Spinal cord (tissue), 10 donors: ENCODE measurements at places on chromosomes 3 and 15.

DNA sequence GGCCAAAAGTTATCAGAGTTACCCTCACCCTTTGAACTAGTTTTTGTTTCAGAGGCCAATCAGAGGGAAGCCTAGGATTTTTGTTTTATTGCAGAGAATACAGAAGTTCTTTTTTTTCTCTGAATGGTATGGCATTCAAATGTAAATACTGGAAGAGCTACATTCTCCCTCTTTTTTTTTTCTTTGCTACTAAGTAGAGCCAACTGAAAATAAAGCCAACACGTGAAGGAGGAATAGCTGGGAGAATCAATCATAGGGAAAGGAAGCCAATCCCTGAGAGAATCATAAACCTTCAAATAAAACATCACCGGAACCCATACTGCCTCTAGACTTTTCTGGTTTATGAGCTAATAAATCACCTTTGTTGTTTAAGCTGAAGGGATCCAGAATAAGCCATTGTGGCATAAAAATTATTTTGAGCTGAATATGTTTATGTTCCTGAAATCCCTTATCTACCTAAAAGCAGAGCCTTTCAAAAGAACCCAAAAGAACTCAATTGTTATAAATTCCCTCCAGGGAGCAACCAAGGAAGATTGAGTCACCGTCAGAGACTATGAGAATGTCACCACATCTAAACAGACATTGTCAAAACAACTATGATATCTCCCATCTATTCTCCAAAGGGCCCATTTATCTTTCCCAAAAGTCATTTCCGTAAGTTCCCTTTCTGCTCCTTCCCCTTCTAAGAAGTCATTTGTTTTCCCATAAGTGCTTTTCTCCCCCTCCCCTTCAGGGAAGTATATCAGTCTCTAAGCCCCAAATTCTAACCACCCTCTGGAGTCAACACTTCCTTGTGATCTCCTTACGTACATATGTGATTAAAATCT lies 3.8 kb upstream of the ZNF280D start:
- DNase-seq: no peak

GRCh38 chr3:119408243-119408950 lies 55.0 kb downstream of the TMEM39A start:
- no peak for DNase-seq

- peak; percentile 24 for DNase-seq
Measured at GRCh38 chr15:23687143-23687470, at the start of gene NDN. Gene NDN (minus strand): TSS chr15:23687305. CDS start chr15:23687217, 88 bp downstream.

DNA sequence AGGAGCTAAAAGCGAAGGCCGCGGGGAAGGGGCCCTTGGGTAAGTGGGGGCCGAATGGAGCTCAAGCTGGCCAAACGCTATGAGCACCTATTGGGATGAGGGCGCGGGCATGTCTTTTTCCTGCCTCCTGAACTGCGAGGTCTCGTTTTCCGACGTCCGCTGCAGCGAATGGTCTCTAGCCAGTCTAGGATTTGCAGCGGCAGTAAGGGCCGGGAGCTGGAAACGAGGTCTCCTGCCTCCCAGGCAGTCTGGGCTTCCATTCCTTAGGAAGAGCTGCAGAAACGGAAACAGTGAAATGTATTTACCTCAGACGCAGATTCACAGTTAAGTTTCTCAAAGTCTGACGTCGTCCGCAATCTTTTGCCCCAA lies 517 bp downstream of the TMA7 start:
- peak; percentile 17 for DNase-seq

DNA sequence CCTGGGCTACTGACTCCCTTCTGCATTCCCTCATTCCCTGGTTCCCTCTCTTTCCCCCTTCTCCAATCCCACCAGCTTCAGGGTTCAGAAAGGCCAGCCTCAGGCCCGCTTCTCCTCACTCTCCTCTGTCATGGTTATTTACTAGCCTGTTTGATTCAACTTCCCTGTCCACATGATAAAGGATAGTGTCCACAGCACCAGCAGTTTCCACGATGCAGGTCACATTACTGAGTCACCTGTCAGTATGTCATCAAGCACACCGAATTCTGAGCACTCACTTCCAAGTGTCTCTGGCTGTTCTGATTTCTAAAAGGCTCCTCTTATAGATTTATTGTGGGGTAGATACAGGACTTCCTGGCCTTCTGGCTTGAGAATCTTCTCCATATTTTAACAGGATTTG lies 96.6 kb upstream of the CTNNB1 start:
- DNase-seq: no peak

DNA sequence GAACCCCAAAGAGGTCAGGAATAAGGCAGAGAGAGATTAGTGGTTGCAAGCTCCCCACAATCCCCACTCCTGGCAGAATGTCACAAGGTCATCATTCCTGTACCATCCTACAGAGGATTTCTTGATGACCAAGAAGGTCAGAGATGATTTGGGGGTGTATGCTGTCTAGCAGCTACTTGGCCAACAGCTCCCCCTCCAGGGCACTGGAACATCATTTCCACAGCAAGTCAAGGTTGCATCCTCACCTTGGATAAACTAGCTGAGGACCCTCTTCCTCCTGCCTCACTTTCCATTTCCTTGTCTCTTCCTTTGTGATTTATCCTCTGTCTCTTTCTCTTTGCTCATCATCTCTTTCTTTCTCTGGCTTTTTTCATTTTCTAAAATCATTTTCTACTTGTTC lies 106.3 kb downstream of the PROS1 start:
- DNase-seq: no peak

GRCh38 chr15:63185206-63185605 lies 4.2 kb upstream of the RAB8B start:
- DNase-seq: no peak

DNA sequence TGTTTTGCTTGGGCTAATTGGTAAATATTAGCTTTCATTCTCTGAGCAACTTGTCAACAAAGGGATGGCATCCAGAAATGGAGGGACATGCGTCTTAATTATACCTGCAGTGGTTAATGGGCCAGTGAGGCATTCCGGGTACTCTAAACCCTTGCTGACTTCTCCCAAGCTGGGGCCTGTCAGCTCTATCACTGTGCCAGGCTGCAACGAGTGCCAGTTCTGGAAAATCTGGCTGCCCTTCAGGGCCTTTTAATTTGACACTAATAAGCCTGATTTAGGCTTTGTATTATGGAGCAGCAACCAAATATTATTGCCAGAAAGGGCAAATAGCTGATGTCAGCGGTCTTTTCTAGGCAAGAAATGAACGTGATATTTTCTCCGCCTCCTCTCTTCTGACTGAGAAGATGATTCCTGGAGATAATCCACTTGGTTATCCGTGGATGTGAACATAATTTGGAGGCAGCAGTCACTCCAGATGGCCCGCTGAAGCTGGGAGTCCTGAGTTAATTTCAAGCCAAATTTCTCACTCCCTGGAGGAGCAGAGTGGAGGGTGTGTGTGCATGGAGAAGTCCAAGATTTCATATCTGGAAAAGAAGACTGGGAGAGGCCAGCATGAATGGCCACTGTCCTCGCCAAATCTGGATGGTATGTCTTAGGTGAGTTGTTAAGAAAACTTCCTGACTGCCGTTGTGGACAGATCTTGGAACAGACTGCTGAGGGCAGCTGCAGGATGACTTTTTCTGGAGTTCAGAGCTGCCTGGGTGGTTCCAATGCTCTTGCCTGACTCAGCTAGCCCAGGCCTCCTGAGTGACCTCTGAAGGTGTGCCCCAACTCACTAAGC lies 44.4 kb upstream of the PSMD6 start:
- no peak for DNase-seq

GRCh38 chr15:91311986-91312385 lies 211.9 kb downstream of the SV2B start:
- DNase-seq: no peak

GRCh38 chr3:153973722-153974265 lies 147.4 kb upstream of the ARHGEF26 start:
- no peak for DNase-seq

DNA sequence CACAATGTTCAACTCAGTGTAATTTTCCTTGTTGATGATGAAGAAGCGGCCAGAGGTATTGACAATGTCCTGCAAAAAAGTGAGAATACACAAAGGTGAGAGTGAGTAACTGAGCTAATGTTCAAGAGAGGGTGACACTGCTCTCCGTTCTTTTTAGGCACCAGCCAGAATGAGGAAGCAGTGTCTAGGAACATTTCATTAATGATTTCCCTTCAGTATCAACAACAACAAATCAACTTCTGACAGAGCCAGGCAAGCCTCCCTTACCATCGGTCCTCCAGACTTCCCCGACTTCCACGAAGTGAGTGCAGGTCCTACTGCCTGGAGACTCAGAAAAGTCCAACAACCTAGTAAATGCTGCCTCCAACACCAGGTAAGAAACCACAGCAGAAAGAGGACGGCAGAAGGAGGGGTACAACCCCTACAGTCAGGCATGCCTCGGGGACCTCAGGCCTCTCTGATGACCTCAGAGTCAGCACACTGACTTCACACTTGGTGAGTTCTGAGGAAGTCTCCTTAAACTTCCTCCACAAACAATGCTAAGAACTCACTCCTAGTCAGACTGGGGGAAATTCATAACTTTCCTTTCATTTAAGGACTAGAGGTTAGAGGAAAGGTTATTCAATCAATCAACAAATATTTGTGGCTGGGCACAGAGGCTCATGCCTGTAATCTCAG lies 62.7 kb downstream of the NPTN start:
- no peak for DNase-seq

- no peak for DNase-seq
Measured at GRCh38 chr3:11558002-11558401, 85.7 kb downstream of the VGLL4 start.

GRCh38 chr15:90019611-90020010 lies 18.5 kb downstream of the ZNF710 start:
- DNase-seq: no peak

DNA sequence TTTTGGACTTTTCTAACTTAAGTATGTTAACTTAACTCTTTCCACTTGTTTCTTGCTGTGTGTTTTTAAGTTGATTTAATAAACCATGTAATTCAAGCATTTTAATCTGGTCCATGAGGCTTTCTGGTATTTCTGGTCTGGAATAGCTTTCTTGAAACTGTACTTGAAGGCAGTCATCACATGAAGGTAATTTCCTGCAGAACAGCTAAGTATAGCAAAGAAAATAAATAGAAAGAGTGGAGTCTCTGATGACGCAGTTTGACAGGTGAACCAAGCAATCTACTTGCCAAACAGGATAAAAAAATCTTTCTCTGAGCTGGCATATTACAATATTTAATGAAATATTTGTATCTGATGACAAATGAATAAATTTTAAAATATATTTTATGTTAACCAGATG lies 74.9 kb downstream of the BTLA start:
- no peak for DNase-seq
